ENCODE measurements at places on chromosomes 7 and 10. TPM values are rescaled to one million over a fixed set of nuclear protein-coding genes. Genes with fewer than 3 reads are reported as not detected.

- no peaks in the 10 kb centered on the region for H3K36me3 ChIP-seq
- no peak overlapping the region for H3K27ac ChIP-seq
- H3K27me3 ChIP-seq = no peaks in the 10 kb centered on the region
- no peak for DNase-seq
- no peak overlapping the region for H3K4me3 ChIP-seq
Measured at GRCh38 chr10:49178489-49179471, 9.4 kb downstream of the TMEM273 start.

DNA sequence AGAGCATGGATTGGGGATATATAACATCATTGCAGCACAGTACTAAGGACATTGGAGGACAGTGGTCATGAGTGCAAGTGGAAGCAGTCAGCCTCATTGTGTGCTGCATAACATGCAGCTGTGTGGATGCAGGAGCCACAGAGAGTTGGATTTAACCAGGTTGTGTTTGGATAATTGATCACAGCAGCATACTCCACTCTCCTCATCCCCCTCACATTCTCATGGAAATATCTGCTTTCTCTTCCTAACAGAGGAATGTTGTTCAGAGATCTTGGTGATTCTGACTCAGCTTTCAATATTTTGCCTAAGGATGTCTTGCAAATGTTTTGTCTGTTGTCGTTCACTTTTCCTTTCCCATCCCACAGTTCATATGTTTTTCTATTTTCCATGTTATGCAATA, 31.8 kb upstream of the LSM8 start:
- H3K4me1 ChIP-seq = no peaks in the 10 kb centered on the region
- no peak overlapping the region for H3K4me3 ChIP-seq
- H3K27me3 ChIP-seq = no peaks in the 10 kb centered on the region
- H3K36me3 ChIP-seq = no peaks in the 10 kb centered on the region
- no peak for DNase-seq

GRCh38 chr10:11035301-11035991, 17.8 kb downstream of the CELF2 start:
- H3K4me1 ChIP-seq = no peaks in the 10 kb centered on the region
- peak overlapping the region; percentile 29 for H3K27ac ChIP-seq
- peak; percentile 47 for DNase-seq
- no peaks in the 10 kb centered on the region for H3K27me3 ChIP-seq

- DNase-seq = no peak
- H3K27me3 ChIP-seq = no peaks in the 10 kb centered on the region
- no peaks in the 10 kb centered on the region for H3K36me3 ChIP-seq
- no peaks in the 10 kb centered on the region for H3K4me1 ChIP-seq
- no peak overlapping the region for H3K27ac ChIP-seq
Measured at GRCh38 chr7:106080300-106080987, 31.7 kb downstream of the SYPL1 start.

Gene NUTM2E
- 0.48 TPM for total RNA-seq

GRCh38 chr10:86942441-86943315, 14.7 kb downstream of the MMRN2 start:
- DNase-seq = no peak
- peaks cover 4% of the 10 kb centered on the region for H3K4me1 ChIP-seq
- H3K27ac ChIP-seq = no peak overlapping the region
- no peak overlapping the region for H3K4me3 ChIP-seq
- H3K27me3 ChIP-seq = no peaks in the 10 kb centered on the region

DNA sequence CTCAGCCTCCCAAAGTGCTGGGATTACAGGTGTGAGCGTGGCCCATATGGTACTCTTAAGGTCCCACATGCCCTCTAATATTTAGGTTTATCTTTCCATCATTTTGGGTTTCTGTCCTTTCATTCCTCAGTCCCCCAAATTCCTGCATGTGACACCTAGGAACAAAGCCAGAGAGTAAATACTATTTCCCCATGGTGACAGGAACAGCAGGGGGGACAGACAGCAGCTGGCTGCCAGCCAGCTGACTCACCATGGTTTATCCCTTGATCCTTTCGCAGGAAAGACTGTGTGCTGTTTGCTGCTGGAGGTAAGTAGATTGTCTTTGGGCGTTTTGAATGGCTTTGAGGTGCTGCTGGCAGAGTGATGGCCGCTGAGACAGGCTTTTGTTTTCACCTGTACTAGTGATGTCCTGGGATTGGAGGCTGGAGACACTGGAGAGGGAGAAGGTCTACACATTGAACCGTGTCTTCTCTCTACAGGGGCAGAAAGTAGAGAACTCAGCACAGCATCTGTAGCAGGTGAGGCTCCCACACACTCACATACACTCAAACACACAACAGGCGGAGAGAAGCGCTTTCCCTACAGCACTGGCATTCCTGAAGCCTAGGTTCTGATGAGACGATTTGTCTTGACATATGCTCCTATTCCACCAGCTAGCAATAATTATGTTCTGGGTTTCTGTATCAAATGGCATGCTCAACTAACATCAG, 83.7 kb upstream of the EFCAB10 start:
- no peaks in the 10 kb centered on the region for H3K36me3 ChIP-seq
- no peak for DNase-seq
- H3K4me3 ChIP-seq = no peak overlapping the region
- no peaks in the 10 kb centered on the region for H3K27me3 ChIP-seq
- H3K27ac ChIP-seq = no peak overlapping the region

GRCh38 chr7:10875080-10875479, 98.6 kb upstream of the PHF14 start:
- DNase-seq = no peak
- H3K36me3 ChIP-seq = no peaks in the 10 kb centered on the region
- H3K4me1 ChIP-seq = no peaks in the 10 kb centered on the region
- H3K27me3 ChIP-seq = no peaks in the 10 kb centered on the region
- no peak overlapping the region for H3K27ac ChIP-seq

DNA sequence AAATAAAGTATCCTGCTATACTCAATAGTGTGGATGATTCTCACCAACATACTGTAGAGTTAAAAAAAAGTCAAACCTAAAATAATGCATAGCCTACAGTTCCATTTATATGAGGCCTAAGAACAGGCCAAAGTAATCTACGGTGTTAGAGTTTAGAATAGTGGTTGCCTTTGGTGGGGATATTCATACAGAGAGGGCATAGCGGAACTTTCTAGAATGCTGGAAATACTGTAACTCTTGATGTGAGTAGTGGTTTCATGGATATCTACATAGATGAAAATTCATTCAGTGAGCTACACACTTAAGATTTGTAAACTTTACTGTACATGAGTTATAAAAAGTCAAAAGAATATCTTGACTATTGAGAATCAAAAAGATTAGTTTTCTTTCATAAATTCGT, 349.9 kb upstream of the NFE2L3 start:
- no peak overlapping the region for H3K4me3 ChIP-seq
- no peaks in the 10 kb centered on the region for H3K36me3 ChIP-seq
- H3K4me1 ChIP-seq = peaks cover 24% of the 10 kb centered on the region
- no peak for DNase-seq

DNA sequence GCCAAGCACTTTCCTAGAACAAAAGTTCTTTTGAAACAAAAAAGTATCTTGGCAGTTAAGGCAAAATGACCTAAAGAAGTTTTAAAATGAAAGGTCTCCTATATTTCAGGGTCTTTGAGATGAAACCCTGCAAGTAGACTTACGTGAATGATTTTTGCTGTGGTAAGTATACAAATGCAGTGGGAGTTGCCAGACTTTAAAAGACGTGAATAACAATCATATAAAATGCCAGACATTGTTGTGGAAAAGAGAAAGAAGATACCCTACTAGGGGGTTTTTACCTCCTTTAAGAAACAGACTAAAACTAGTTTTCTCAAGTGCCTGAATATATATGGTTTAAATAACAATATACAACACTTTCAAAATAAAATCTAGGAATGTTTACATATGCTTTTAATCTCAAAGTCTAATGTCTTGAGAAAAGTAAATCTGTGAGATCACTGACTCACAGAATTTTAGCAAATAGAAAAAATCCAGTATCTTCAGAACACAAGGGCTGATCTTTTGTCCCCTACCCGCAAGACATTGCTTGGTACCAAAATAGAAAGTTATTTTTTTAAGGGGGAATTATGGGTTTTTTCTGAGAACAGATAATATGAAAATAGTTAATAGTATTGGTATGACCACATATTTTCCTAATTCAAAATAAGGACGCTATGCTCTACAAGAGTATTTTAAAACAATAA, 29.5 kb downstream of the LRRC17 start:
- no peaks in the 10 kb centered on the region for H3K27me3 ChIP-seq
- DNase-seq = no peak
- H3K4me1 ChIP-seq = no peaks in the 10 kb centered on the region
- H3K27ac ChIP-seq = peak overlapping the region; percentile 62
- no peaks in the 10 kb centered on the region for H3K36me3 ChIP-seq

Gene TWIST1
- total RNA-seq = 20.8 TPM

Gene CRHR2
- total RNA-seq = 0.27 TPM

DNA sequence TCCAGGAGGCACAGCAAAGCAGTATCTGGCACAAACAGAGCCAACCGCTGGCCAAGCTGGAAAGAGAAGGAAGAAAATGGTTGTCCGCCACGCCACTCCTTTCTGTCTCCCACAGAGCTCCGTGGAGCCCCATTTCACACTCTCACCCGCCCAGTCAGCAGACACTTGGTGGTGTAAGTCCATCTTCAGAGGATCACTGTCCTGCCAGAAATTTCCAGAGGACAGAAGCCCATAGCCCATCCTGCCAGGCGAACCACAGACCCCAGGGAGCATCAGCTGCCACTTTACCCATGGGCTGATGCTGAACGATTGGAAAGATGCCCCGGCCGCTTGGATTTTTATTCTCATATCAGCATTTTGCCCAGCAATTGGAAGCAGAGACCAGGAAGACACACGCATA, 144.7 kb upstream of the LYZL2 start:
- no peaks in the 10 kb centered on the region for H3K27me3 ChIP-seq
- H3K4me3 ChIP-seq = no peak overlapping the region

Gene CFAP70
- 4.3 TPM for total RNA-seq

GRCh38 chr7:101238226-101239182, 902 bp upstream of the CLDN15 start:
- H3K27me3 ChIP-seq = no peaks in the 10 kb centered on the region
- H3K4me1 ChIP-seq = peaks cover 6% of the 10 kb centered on the region
- DNase-seq = no peak

GRCh38 chr7:144513334-144513733, 109.8 kb upstream of the NOBOX start:
- no peak for DNase-seq
- no peaks in the 10 kb centered on the region for H3K4me1 ChIP-seq
- no peak overlapping the region for H3K4me3 ChIP-seq

- no peak overlapping the region for H3K4me3 ChIP-seq
- H3K36me3 ChIP-seq = no peaks in the 10 kb centered on the region
- H3K4me1 ChIP-seq = no peaks in the 10 kb centered on the region
- H3K27me3 ChIP-seq = no peaks in the 10 kb centered on the region
Measured at GRCh38 chr7:25148772-25149575, 23.9 kb upstream of the CYCS start.

GRCh38 chr10:88318803-88319202, 264.3 kb downstream of the RNLS start:
- no peaks in the 10 kb centered on the region for H3K27me3 ChIP-seq
- H3K4me1 ChIP-seq = no peaks in the 10 kb centered on the region
- no peaks in the 10 kb centered on the region for H3K36me3 ChIP-seq
- no peak overlapping the region for H3K27ac ChIP-seq

DNA sequence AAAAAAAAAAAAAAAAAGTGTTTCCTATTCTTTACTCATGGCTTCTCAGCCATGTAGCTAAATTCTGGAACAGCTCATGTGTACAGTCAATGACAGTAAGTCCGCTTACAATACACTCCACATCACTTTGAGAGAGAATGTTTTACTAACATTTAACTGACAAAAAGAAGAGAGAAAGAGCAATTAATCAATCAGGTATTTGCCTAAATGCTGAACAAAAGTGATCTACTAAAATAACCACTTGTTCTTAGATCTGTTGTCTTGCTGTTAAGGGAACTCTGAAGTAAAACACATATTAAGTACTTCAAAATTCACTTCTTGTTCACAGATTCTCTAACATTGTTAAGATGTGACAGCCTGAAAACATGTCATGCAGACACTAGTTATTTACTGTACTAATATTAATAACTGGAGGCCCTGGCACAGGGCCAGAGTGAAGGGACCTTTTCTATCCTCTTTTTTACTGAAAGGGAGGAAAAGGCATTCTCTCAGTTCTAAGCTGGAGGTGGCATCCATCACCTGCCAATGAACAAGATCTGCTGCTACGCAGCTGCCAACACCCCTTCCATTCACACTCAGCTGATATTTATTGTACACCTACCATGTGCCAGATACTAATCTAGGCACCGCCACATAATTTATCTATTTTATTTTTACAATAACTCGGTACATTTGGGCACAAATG, 72.6 kb downstream of the AHR start:
- no peak for DNase-seq
- H3K27ac ChIP-seq = peak overlapping the region; percentile 38
- H3K4me1 ChIP-seq = no peaks in the 10 kb centered on the region
- no peak overlapping the region for H3K4me3 ChIP-seq
- H3K36me3 ChIP-seq = no peaks in the 10 kb centered on the region

Gene RAB19
- total RNA-seq = not detected

DNA sequence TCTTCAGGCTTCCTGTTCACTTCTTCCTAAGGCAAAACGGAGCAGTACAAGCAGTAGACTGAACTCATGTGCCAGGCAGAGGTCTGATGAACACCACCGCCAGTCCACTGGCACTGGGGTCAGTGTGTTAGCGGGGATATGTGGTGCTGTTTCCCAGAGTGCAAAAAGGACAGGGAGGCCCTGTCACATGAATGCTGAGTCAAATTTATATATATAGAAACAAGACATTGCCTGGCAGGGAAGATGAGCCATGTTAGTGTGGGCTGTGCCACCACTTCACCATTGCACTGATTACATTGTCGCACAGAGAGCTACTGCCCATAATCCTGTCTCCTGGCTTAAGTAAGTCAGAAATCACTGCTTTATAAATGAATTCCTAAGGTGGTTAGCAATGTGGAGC, 122.2 kb upstream of the AMPH start:
- no peaks in the 10 kb centered on the region for H3K4me1 ChIP-seq
- no peak for DNase-seq
- no peak overlapping the region for H3K27ac ChIP-seq

DNA sequence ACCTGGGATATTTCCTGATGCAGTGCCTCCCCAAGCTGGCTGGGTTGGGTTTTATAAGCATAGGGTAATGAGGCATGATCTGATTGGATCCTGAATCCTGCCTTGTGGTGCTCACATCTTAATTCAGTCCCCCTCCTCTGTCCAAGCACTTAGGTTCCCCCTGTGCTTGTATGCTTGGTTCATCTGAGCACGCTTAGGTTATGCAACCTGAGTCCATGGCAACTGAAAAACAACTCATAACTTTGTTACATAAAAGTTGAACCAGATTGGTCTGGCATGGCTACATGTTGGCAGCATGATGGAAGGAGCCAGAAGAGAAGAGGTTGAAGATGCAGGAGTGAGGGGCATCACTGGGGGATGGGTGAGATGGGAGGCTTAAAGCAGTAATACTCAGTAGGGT, 57.3 kb upstream of the OSBPL3 start:
- no peak for DNase-seq
- H3K27me3 ChIP-seq = no peaks in the 10 kb centered on the region
- H3K4me3 ChIP-seq = no peak overlapping the region
- no peaks in the 10 kb centered on the region for H3K36me3 ChIP-seq
- H3K4me1 ChIP-seq = no peaks in the 10 kb centered on the region

- no peak for DNase-seq
- H3K4me1 ChIP-seq = no peaks in the 10 kb centered on the region
- no peak overlapping the region for H3K4me3 ChIP-seq
- no peaks in the 10 kb centered on the region for H3K27me3 ChIP-seq
- no peak overlapping the region for H3K27ac ChIP-seq
- no peaks in the 10 kb centered on the region for H3K36me3 ChIP-seq
Measured at GRCh38 chr7:129702761-129703338, 91.3 kb downstream of the NRF1 start.
